ENCODE measurements at places on chromosomes 11 and 22.

DNA sequence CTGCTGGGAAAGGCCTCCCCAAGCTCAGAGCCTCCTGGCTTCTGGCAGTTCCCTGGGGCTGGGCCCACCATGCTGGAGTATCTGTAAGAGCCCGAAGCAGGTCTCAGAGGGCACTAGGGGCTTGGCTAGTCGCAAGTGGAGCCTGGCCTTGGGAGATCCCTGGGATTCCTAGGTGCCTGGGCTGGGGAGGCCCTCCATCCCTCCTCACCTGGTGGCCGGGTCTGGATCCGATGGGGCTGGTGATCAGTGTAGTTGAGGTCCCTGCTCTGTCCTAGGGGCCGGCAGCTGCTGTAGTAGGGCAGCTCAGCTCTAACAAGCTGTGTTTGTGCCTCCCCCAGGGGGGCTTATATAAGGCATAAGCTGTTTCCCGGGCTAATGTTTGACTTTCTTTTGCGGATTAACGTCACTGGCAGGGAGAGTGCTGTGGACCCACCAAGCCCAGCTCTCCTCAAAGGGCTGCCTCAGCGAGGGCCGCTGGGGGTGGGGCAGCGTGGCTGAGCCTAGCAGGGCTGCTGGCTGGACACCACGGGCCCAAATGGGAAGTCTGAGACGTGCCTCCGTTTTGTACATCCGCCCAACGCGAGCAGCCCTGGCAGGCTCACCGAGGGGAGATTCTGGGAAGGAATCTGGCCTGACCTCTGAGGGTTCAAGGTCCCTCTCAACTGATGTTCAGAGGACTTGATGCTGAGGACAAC lies at the start of gene SLC22A8:
Gene SLC22A8 (minus strand): TSS at position 321 of the 695 bp plus-strand sequence. CDS start 883 bp downstream, outside the sequence.
- no peak for DNase-seq

GRCh38 chr11:4607781-4608666 lies at the start of gene TRIM68:
TSS of gene TRIM68 (minus strand) at chr11:4608231. CDS start at chr11:4605504, 2,727 bp downstream.
- peak; percentile 85 for DNase-seq

- DNase-seq = no peak
Measured at GRCh38 chr11:123063826-123064657, 2.1 kb upstream of the HSPA8 start.

DNA sequence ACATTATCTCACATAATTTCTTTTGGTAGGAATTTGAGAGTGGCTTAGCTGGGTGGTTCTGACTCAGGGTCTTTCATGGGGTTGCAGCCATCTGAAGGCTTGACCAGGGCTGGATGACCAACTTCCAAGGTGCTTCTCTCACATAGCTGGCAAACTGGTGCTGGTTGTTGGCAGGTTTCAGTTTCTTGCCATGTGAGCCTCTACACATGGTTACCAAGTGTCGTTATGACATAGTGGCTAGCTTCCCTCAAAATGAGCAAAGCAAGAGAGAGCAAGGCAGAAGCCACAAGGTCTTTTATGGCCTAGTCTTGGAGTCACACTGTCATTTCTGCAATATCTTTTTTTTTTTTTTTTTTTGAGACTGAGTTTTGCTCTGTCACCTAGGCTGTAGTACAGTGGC lies 4.2 kb upstream of the TFIP11 start:
- no peak for DNase-seq

GRCh38 chr11:101563166-101563565 lies 20.6 kb downstream of the TRPC6 start:
- no peak for DNase-seq

- DNase-seq = peak; percentile 25
Measured at GRCh38 chr11:84855508-84856245, 771.5 kb downstream of the DLG2 start.

- no peak for DNase-seq
Measured at GRCh38 chr11:82831364-82831763, 68.9 kb downstream of the PRCP start.

GRCh38 chr11:6083129-6083528 lies 24.4 kb upstream of the OR56B4 start:
- DNase-seq = no peak

GRCh38 chr11:420054-420910 lies 5.5 kb upstream of the SIGIRR start:
- DNase-seq = no peak
